ENCODE measurements at places on chromosomes 1 and 21. TPM values are rescaled to one million over a fixed set of nuclear protein-coding genes. Genes with fewer than 3 reads are reported as not detected.

RNF223 gene
- not detected for total RNA-seq

ADORA1 gene
- total RNA-seq: not detected

GBP7 gene
- total RNA-seq: not detected

MYOG gene
- not detected for total RNA-seq

OR2T5 gene
- total RNA-seq: not detected

DHX9 gene
- total RNA-seq: 120 TPM
